SJCRH30 (cell line): ENCODE measurements at places on chromosomes 5 and 9. TPM values are rescaled to one million over a fixed set of nuclear protein-coding genes. Genes with fewer than 3 reads are reported as not detected.
A peak's percentile ranks its signal among the peaks of the same experiment; 100 is the strongest.

Gene HSD17B3
- total RNA-seq, result 0.20 and 0.23 TPM in 2 replicates

Gene HRH2
- total RNA-seq, result 0.15 TPM in 1 of 2 replicates, not detected in the other

Gene COMMD10
- 56.2 and 56.8 TPM in 2 replicates for total RNA-seq

Gene ASS1
- 1,949 and 1,974 TPM in 2 replicates for total RNA-seq

Gene STKLD1
- total RNA-seq, result 1.7 and 1.8 TPM in 2 replicates

Gene TRAF2
- total RNA-seq, result 19.5 and 23.6 TPM in 2 replicates

Gene OLFM1
- total RNA-seq, result not detected in 2 replicates

- H3K27me3 ChIP-seq, result no peaks in the 10 kb centered on the region
- H3K36me3 ChIP-seq, result no peaks in the 10 kb centered on the region
- no peak overlapping the region for H3K27ac ChIP-seq
- no peak for DNase-seq
Measured at GRCh38 chr5:25579111-25579510, 934.3 kb upstream of the CDH10 start.

GRCh38 chr9:78994471-78994870 lies 577.3 kb upstream of the TLE4 start:
- peak; percentile 80 for DNase-seq
- no peaks in the 10 kb centered on the region for H3K27me3 ChIP-seq
- H3K27ac ChIP-seq, result peak overlapping the region; percentile 68
- H3K4me1 ChIP-seq, result peaks cover 10% of the 10 kb centered on the region
- H3K4me3 ChIP-seq, result no peak overlapping the region

GRCh38 chr9:137083394-137084004 lies 3.3 kb upstream of the MAN1B1 start:
- no peak overlapping the region for H3K4me3 ChIP-seq
- peak; percentile 93 for DNase-seq
- H3K27ac ChIP-seq, result no peak overlapping the region
- peaks cover 8% of the 10 kb centered on the region for H3K36me3 ChIP-seq

DNA sequence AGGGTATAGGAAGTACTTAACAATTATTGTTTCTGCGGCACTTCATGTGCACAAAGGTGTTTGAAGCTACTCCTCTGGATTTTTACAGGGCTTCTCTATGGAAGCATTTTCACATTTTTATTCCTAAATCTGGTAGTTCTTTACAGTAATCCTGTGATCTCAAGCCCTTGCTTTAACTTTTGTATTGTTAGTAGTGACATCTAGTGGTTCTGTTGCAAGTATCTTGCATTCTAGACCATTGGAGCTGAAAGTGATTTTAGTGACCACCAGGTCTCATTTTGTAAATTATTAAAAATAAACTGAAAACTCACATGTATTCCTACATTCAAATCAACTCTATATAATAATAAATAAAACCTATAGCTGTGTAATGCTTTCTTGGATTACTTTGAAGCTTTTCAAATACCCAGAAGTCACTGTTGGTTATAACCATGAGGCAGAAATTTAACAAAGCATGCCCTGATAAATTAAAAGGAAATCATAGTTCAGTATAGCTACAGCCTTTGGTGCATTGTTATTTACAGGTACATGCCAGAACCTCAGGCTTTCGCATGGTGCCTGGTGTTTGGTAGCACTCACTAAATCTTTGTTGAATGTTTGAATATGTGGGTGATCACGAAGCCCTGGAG lies 18.9 kb downstream of the RPS23 start:
- no peaks in the 10 kb centered on the region for H3K4me1 ChIP-seq
- H3K27me3 ChIP-seq, result no peaks in the 10 kb centered on the region
- H3K36me3 ChIP-seq, result no peaks in the 10 kb centered on the region
- no peak overlapping the region for H3K4me3 ChIP-seq

DNA sequence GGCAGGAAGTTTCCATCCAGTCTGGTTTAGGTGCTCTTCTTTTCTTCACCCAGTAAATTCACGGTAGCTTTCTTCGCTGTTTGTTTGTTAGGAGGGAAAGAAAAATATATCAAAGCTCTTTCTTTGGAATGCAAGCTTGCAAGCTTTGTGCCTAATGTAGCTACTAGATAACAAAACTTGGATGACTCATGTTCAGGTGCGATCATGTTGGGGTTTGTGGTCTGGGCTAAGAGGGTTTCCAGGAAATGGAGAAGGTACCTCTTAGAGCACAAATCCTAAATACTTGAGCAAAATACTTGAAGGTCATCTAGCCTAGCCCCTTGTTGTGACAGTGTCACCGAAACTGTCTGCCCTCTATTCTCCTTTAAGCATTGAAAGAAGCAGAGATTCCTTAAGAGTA lies 17.7 kb downstream of the SRP19 start:
- no peak for DNase-seq
- no peak overlapping the region for H3K4me3 ChIP-seq
- H3K36me3 ChIP-seq, result peaks cover 57% of the 10 kb centered on the region
- no peak overlapping the region for H3K27ac ChIP-seq
- H3K27me3 ChIP-seq, result no peaks in the 10 kb centered on the region
- H3K4me1 ChIP-seq, result no peaks in the 10 kb centered on the region

DNA sequence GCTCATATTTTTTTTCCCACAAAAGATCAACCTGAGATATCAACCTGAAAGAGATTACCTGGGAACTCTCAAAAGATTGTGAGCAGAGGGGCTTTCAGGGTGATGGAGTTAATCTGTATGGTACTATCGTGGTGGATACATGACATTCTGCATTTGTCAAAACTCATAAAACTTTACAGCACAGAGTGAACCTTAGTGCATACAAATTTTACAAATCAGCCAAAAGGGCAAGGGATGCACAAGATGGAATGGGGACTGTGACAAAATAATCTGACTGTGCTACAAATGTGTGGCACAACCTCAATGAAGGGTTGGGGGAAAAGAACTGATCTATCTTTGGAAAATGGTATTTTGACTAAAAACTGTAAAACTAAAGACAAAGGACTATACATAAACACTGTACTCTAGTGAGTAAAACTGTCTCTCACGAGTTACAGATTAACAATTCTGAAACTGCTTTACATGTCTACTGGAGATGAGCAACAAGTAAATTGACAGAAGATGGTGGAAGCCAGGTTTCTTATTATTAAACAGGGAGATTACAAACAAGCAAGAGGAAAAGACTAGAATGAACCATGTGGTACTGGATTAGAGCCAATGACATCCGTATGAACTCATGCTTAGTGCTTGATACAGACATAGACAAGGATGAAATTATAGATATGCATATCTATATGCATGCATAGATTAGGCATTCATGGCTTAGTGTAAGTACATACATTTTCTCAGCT lies 24.8 kb upstream of the RLN1 start:
- no peak overlapping the region for H3K27ac ChIP-seq
- no peaks in the 10 kb centered on the region for H3K27me3 ChIP-seq

DNA sequence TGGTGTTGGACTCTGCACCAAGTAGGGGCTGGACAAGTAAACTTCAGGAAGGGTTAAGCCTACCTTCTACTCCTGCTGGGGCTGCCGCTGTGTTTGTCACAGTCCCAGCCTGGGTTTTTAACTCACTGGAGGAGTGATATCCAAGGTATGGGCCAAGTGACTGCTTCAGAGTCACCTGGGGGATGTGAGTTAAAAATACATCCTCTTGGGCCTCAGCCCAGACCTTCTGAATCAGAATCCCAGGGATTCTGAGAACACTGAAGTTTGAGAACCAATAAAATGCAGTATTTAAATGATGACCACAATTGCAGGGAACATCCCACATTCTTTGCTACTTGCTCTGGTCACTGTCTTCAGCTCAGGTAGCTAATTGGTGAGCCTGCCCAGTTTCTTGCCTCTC lies 95.1 kb upstream of the DNAH5 start:
- H3K36me3 ChIP-seq, result no peaks in the 10 kb centered on the region
- no peak for DNase-seq
- no peak overlapping the region for H3K4me3 ChIP-seq
- peaks cover 48% of the 10 kb centered on the region for H3K4me1 ChIP-seq
- no peak overlapping the region for H3K27ac ChIP-seq
- H3K27me3 ChIP-seq, result no peaks in the 10 kb centered on the region

DNA sequence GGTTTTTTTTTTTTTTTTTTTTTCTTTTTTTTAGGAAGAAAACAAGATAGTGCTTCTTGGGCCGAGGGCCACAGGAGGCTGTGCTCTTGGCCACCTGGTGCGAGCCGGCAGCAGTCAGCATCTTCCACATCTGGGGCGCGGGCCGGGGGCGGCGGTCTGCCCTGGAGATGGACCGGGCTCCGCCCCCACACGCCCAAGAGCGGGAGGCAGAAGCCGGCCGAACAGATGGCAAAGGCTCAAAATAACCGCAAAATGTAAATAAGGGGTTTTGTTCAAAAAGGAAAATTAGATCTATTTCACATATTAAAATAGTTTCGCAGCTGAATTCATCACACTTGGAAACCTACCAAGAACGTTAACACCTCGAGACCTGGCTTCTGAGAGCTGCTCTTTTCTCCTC lies 51.5 kb upstream of the UBAC1 start:
- H3K36me3 ChIP-seq, result no peaks in the 10 kb centered on the region
- peaks cover 9% of the 10 kb centered on the region; the same call in 1 of the 2 replicates for H3K4me1 ChIP-seq
- DNase-seq, result peak; percentile 65
- no peak overlapping the region for H3K4me3 ChIP-seq

DNA sequence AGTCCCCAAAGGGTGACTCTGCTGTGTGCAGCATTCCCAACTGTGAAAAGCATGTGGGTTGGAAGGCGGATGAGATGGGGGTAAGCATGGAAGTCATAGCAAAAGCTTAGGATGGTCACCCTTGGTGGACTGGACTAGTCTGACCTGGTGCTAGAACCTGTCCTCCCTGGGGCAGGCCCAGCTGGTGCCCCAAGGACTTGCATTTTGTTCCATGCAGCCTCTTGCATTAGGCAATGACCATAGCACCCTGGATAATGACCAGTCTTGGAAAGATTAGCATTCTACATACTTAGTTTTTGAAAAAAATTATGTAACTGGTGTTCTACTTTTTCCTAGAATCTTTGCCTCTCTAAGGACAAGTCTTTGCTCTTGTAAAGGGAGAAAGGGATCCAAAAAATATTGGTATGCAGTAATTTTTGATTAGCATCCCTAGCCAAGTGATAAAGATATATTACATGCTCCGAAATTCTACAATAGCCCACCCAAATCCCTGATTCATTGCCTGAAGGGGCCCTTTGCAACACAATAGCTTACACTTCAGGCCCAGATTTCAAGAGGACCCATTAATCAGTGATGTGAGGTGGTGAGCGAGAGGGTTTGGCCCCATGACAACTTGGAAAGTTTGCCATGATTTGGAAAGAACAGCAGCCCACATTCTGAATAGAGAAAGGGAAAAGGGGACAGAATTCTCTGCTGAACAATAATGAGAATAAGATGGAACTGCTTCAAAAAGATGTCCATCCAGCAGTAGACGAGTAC lies 93.3 kb upstream of the CD180 start:
- H3K27ac ChIP-seq, result no peak overlapping the region
- H3K36me3 ChIP-seq, result no peaks in the 10 kb centered on the region
- H3K4me1 ChIP-seq, result no peaks in the 10 kb centered on the region
- H3K4me3 ChIP-seq, result no peak overlapping the region

GRCh38 chr9:121273064-121273775 lies 5.3 kb downstream of the GSN start:
- no peak overlapping the region for H3K27ac ChIP-seq
- peaks cover 27% of the 10 kb centered on the region for H3K4me1 ChIP-seq
- no peaks in the 10 kb centered on the region for H3K36me3 ChIP-seq
- H3K27me3 ChIP-seq, result no peaks in the 10 kb centered on the region

DNA sequence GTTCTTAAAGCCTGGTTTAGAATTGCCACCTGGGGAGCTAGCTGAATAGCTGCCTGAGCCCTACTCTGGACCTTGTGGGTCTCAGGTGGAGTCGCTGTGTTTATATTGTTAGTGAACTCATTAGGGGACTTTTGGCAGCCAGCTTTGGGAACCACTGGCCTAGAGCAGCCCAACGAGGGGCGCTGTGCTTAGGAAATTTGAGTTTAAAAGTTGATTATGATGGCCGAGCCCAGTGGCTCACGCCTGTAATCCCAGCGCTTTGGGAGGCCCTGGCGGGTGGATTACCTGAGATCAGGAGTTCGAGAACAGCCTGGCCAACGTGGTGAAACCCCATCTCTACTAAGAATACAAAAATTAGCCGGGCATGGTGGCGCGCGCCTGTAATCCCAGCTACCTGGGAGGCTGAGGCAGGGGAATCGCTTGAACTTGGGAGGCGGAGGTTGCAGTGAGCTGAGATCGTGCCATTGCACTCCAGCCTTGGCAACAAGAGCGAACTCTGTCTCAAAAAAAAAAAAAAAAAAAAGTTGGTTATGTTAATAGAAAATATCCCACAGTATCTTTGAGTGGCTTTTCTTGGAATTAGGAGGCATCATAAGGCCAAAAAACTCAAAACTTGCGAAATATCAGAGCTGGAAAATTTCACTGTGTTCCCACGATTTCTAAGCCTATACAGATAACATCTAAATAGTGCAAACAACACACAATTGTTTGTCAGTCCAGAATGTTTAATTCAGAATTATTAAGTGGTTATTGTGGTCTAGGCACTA lies 809 bp downstream of the MCCC2 start:
- no peaks in the 10 kb centered on the region for H3K27me3 ChIP-seq
- H3K36me3 ChIP-seq, result no peaks in the 10 kb centered on the region
- H3K4me3 ChIP-seq, result peak overlapping the region; percentile 74
- peak overlapping the region; percentile 82 for H3K27ac ChIP-seq
- DNase-seq, result no peak
- H3K4me1 ChIP-seq, result 0 out of 2 replicates have a peak, but pooled peaks cover 4% of the 10 kb centered on the region

DNA sequence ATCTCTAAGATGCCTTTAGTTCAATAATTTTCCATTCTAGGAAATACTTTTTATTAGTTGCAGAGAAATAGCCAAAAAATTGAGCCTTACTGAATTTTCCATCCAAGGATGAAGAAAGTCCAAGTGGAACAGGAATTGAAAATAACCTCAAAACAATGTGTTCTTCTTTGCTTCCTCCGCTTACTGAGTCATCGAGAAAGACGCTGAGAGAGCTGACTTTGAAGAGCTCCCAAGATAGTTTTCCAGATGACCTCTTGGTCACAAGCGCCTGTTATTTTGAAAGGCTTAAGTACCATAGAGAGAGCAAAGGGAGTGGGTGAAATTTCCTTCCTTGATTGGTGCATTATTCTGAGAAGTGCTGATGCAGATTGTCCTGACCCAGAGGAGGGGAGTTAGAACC lies 253.5 kb upstream of the ATP10B start:
- H3K4me1 ChIP-seq, result no peaks in the 10 kb centered on the region
- DNase-seq, result no peak
- H3K27ac ChIP-seq, result no peak overlapping the region
- H3K27me3 ChIP-seq, result peaks cover 6% of the 10 kb centered on the region
- no peak overlapping the region for H3K4me3 ChIP-seq
- H3K36me3 ChIP-seq, result no peaks in the 10 kb centered on the region

GRCh38 chr5:122915717-122916461 lies 70.5 kb downstream of the SNX24 start:
- no peaks in the 10 kb centered on the region for H3K27me3 ChIP-seq
- no peaks in the 10 kb centered on the region for H3K36me3 ChIP-seq
- no peak overlapping the region for H3K27ac ChIP-seq
- H3K4me1 ChIP-seq, result no peaks in the 10 kb centered on the region

DNA sequence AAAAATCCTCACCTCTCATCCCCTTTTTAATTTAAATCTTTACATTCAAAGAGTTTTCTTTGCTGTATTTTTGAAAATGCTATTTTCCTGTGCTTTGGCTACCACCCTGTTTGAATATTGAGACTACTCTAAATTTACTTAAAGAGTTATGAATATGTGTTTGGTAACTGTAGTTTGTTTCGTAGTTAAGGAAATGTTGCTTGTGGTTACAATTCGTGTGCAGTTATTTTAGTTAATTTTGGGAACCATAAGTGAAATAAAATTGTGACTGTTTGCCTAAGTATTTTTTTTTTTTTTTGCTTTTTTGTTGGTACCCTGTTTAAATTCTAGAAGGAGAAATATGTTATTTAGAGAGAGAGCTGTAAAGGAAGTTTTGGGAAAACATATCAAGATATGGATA lies 78.7 kb downstream of the XRCC4 start:
- DNase-seq, result no peak
- no peaks in the 10 kb centered on the region for H3K27me3 ChIP-seq
- H3K4me3 ChIP-seq, result no peak overlapping the region
- no peaks in the 10 kb centered on the region for H3K36me3 ChIP-seq
- H3K4me1 ChIP-seq, result peaks cover 8% of the 10 kb centered on the region
- no peak overlapping the region for H3K27ac ChIP-seq
